HS-27A (cell line): ENCODE measurements at places on chromosomes 1 and 21.

GRCh38 chr1:75986478-75986877 lies 54.3 kb upstream of the ASB17 start:
- no peak for DNase-seq

DNA sequence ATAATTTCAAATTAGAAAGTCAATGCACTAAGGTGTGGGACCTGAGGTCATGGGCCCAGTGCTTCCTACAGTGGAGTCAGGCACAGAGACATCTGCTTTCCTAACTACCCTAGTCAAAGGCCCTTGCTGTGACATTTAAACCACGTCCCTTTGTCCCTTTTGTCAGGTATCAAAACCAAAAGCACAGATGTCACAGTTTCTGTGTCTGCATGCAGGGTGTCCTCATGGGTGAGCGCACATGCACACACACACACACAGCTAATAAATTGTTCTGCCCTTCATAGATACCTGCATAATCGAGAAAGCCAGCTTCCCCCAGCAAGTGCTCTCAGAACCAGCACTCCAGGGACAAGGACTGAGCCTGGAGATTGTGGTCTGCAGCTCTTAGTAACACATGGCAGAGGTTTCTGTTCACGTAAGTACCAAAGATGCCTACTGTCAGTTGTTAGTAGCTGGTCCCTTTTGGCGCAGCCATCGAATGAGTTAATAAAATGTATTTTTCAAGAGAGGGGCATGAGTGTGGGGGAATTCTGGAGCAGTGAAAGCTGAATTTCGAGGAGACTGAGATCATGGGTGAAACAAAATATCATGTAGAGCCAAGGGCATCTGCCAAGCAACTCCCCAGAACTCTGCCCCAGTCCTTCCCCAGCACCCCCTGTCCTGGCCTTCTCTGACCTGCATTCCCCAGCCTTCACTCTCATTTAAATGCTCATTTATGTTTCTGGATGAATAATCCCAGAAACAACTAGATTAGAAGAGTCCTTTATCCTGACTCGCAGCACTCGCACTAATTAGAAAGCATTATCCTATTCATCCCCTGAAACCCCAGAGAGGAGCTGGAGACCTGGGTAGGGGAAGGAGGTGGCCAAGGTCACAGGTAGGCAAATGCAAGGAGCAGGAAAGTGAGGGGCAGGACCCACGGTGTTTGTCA lies 25.5 kb downstream of the TNR start:
- DNase-seq: no peak

- no peak for DNase-seq
Observed at GRCh38 chr1:52599236-52599635, 2.9 kb upstream of the GPX7 start.

DNA sequence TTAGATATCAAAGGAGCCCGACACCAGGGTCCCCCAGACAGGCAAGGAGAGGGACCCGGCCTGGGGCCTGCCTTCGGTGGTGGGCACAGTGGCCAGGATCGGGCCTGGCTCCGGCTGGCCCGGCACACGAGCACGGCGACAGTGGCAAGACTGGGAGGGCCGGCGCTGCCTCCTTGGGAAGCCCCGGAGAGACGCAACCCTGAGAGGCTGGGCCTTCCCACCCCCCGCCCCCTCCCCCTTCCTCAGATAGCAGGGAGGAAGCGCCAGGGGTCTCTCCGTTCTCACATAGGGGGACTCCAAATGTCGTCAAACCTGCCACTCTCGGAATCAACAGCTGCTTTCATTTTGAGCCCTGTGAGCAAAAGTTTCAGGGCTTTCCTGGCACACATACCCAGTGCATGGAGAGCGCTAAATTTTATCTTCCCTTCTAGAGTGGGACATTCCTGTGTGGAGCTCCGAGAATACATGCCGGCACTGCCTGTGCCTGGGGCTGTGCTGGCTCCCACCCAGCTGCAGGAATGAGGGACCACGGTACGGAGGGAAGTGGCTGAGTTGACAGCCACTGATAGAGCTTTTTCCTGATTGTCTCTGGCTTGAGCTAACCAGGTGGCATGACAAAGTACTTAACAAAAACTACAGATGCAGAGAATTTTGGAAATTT lies 62.4 kb downstream of the CD247 start:
- no peak for DNase-seq

- DNase-seq: no peak
Observed at GRCh38 chr1:30161953-30162352, 561.4 kb downstream of the MATN1 start.

DNA sequence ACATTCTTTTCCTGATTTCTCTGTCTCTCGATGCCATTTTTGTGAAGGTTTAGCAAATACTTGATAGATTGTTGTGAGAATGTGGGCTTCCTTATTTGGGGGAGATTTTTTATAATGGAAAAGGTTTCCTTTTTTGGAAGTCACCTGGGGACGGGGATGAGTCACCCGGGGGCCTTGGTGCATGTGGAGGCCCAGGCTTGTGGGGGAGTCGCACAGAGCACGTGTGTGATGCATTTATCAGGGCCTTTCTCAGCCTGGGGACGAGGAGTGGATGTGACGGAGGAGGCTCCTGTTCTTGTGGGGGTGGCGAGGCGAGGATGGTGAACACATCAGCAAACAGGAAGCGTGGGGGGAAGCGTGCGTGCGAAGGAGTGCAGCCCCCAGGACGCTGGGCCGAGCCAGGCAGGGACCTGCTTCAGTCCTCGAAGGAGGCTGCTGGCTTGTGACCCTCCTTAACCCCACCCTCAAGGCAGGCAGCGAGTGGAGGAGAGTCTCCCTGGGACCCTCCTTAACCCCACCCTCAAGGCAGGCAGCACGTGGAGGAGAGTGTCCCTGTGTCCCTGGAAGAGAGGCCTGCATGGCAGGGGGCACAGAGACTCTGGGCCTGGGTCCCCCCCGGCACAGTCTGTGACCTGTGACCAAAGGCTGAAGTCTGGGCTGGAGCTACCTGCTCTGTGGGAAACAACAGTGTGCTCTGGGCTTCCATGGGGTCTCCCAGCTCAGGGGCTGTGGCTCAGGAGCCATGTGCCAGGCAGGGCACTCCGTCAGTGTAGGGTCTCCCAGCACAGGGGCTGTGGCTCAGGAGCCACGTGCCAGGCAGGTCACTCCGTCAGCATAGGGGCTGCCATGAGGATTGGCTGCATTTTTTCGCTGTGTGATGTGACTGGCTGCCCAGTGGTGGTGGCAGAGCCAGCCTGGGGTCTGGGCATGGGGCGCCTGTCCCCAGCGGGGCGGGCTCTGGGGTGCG lies 57.2 kb downstream of the AGPAT3 start:
- no peak for DNase-seq

GRCh38 chr1:74395571-74395970 lies 116.8 kb downstream of the LRRC53 start:
- no peak for DNase-seq

DNA sequence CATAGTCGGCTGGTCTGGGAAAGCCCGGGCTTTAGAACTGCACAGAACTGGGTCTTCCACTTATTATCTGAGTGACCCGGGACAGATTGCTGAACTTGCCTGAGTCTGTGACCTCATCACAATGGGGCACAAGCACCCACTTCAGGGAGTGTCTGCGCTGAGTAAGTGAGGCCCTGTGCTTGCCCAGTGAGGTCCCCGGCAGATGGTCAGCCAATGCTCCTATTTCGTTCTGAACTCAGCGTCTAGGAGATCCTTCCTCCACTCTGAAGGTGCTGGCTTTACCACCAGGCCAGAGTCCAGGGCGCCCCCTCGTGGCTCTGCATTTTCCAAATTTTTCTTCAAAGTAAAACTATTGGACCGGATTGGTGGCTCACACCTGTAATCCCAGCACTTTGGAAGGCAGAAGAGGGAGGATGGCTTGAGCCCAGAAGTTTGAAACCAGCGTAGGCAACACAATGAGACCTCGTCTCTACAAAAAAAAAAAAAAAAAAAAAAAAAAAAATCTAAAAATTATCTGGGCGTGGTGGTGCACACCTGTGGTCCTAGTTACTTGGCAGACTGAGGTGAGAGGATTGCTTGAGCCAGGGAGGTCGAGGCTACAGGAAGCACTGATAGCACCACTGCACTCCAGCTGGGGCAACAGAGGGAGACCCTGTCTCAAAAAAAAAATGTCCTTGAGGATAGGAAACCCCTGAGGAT lies 61.7 kb downstream of the FCRL5 start:
- no peak for DNase-seq

GRCh38 chr1:56490619-56491018 lies 88.7 kb downstream of the PLPP3 start:
- no peak for DNase-seq

DNA sequence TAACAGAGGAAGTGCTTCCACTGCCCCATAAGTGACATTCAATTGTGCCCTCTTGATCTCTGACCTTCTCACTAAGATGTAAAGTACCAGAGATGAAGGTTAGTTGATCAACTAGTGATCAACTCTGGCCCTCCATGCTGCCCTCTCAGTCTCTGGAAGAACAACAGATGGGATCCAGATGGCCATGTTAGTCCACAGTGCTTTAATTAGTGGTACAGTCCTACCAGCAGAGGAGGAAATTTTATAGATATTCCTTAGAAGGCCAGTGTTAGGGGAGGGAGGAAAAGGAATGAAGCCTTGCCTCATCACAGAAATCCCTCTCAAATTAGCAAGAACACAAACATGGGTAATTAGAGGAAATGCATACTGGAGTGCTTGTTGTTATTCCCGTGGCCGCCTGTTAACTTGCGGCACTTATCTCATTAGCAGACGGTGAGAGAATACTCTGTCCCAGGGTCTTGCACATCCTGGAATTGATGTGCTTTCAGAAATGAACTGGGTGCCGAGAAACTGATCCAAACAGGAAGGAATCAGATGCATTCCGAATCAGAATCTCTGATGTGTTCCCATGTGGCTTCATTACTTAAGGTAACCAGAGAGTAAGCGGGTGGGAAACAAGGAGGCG lies 91.1 kb upstream of the RGS4 start:
- DNase-seq: no peak

GRCh38 chr1:158028969-158029368 lies 35.5 kb downstream of the KIRREL1 start:
- DNase-seq: no peak

DNA sequence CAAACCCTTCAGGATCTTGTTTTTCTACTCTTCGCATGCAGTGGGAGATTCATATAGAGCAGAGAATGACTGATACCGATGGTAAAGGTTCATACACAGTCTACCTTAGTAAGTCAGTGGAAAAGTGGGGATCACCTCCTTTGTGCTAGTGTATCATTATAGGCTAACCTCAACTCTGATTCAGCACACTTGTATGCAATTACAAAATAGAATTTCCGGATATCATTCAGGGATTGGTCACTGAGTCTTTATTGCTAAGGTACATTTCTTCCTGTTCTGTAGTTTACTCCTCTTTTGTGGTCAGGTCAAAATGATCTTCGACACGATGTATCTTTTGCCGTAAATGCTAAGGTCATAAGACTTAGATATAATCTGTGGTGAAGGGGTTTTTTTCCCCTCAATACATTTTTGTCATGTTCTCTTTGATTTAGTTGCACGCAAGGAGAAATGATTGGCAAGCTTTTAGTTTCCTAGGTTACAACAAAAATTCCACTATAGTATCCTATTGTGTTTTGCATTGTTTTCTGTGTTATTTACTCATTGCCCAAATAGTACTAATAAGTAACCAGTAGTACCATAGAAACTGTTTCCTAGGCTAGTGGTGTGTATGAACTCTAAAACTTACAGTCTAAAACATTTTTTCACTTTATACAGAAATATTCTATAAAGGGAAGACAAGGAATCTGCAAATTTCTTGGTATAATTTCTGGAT lies 35.7 kb upstream of the PLA2G4A start:
- no peak for DNase-seq
